ENCODE measurements at places on chromosomes 12 and 14.

DNA sequence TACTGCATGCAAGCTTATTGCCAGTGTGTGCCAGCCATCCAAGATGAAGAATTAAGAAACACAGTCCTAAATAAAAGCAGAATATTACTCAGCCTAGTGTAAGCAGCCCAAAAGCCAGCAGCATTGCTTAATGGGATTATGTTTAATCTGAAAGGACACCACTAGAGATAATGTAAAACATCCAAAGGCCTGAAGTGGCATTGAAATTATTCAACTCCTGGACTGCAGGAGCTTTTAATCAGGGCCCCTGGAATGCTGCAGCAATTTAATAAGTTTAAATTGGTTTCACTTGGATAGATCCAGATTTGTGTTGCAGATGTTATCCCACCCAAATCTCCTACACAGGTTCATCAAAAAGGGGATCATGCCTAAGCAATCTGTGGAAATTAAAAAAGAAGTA is 193.0 kb downstream of the C12orf50 start:
- DNase-seq = no peak

GRCh38 chr12:127873306-127873705 is 393.7 kb upstream of the TMEM132C start:
- DNase-seq = no peak

GRCh38 chr12:106090591-106091445 is 47.9 kb downstream of the NUAK1 start:
- DNase-seq = no peak

GRCh38 chr12:12819752-12820311 is 6.7 kb downstream of the DDX47 start:
- no peak for DNase-seq

GRCh38 chr12:114933428-114934160 is 249.6 kb upstream of the TBX3 start:
- DNase-seq = no peak

DNA sequence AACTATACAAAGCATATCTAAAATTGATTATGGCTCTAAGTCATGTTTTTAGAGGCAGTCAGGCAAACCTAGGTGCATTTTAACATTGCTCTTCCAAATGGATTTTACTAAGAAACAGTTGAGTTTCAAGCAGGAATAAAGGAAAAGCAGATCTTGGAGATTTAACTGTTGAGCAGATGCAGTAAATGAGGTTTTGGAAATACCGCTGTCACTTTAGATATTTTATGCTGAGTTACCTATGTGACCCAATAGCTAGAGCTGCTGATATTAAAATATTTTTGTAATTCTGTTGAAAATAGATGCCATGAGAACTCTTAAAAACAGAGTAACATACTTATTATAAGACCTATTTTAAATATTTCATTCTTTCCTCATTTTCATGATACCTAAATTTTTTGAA is 181.4 kb downstream of the SYT1 start:
- no peak for DNase-seq

DNA sequence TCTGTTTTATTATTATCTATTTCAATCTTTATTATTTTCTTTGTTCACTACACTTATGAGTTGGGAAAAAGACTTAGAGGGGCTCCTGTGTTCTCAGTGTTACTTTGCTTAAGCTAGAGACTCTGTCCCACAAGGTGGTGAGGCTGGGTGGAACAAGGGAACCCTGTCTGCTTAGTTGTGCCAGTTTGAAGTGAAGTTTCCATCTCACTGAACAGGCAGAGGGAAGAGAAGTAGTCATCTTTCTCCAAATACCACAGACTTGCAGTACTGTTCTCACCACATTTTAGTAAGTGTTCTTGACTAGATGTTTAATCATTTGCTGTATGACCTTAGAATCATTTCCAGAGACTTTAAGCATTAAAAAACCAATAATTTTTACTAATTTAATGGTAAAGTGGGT is 195.7 kb upstream of the NEDD1 start:
- no peak for DNase-seq

GRCh38 chr14:92846162-92846897 is 52.2 kb downstream of the GOLGA5 start:
- DNase-seq = no peak

GRCh38 chr12:102215992-102216691 is 18.5 kb upstream of the PMCH start:
- DNase-seq = no peak

DNA sequence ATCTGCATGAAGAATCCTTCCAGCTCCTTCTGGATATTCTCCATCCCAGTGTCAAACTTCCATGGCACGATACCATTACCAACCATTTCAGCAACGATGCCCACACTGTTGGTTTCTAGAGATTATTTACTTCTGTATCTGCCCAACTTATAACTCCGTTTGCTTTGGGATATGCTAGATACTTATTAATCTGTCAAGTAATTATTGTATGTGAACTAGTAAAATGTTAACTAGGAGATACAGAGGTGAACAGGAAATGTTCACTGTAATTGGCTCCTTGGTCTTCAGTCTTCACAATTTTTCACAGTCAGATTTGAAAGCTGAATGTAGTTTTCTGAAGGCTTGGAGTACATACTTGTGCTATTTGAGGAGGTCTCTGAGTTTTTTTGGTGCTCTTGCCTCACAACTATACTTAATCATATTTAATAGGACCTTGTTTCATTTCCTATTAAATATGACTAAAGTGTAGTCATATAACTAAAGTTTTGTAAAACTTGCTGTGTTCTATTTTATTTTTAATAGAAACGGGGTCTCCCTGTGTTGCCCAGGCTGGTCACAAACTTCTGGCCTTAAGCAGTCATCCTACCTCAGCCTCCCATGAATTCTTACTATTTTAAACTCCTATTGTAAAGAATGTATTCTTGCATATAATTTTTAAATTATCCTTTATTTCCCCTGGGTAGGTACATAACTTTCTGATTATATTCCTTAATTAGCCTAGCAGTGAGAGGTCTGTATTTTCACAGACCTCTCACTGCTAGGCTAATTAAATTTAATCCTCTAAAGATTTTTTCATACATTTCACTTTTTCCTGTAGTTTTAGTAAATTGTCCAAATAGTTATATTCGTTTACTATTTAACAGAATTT is 79.7 kb downstream of the FGD4 start:
- no peak for DNase-seq

DNA sequence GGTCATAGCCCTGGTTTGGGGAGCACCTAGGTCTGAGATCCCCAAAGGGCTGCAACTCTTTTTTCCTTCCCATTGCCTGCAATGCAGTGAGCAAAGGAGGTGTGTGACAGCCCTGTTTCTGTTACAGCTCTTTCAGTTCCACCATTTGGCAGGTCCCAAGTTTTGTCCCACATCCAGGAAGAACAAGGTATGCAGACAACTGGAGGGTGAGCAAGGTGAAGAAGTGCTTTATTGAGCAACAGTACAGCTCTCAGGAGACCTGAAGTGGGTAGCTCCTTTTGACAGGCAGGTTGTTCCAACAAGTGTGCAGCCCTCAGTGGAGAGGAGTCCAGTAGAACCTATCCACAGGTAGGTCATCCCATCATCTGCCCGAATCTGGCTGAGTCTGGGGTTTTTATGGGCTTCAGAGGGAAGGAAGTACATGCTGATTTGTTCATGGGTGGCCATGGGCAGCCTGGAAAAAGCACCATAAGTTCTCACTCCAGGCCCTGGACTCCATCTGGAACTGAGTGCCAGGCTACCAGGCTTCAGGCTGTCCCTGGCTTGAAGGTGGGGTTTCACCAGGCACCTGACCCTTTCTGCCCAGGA is 62.8 kb upstream of the NAV3 start:
- DNase-seq = no peak

GRCh38 chr12:19273482-19274330 is 144.2 kb downstream of the PLEKHA5 start:
- DNase-seq = no peak

DNA sequence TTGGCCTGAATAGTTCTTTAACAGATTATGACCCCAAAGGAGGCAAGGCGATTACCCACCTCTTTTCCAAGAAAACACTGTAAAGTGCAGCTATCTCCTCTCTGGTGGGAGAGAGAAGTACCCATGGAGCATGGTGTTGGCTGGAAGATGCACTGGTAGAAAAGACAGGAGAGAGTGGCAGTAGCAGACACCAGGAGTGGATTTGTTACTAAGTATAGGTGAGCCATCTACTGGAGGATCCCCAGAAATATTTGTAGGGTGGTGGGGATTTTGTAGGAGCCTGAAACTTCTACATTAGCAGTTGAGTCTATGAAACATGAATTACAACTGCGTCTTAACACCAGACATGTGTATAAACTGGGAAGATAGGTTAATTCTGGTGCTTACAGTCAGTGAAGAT is 148.0 kb downstream of the SLC38A4 start:
- DNase-seq = no peak

- DNase-seq = no peak
Measured at GRCh38 chr12:12616512-12617310, 5.0 kb downstream of the CREBL2 start.

GRCh38 chr14:104502060-104502459 is 77.5 kb upstream of the C14orf180 start:
- DNase-seq = no peak

GRCh38 chr12:102964872-102965271 is 7.4 kb downstream of the ASCL1 start:
- peak; percentile 12 for DNase-seq

- DNase-seq = no peak
Measured at GRCh38 chr12:89514751-89515150, 9.8 kb downstream of the GALNT4 start.

GRCh38 chr14:76015191-76015590 is 29.6 kb downstream of the IFT43 start:
- no peak for DNase-seq

- DNase-seq = no peak
Measured at GRCh38 chr12:107331912-107332311, 238.6 kb upstream of the CRY1 start.

GRCh38 chr12:32533971-32534590 is 134.7 kb downstream of the FGD4 start:
- DNase-seq = peak; percentile 22

GRCh38 chr12:11651785-11652184 is 2.3 kb downstream of the ETV6 start:
- no peak for DNase-seq

DNA sequence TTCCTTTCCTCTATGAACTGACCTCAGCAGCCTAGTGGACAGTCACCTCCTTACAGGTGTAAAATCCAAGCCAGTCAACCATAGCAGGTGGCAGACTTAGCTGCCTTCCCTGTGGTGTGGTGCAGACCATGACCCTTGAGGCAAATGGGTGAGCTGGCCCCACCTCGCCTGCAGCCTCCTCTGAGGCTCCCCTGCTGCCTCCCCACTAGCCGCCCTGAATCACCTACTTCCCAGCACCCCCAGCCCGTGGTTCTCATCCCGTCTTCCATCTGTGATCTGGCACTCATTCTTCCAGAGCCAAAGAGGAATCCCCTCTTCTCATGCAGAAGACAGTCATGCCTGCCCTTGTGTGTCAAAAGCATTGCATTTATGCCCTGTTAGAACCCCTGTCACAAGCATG is 34.4 kb upstream of the TSPAN9 start:
- DNase-seq = no peak

DNA sequence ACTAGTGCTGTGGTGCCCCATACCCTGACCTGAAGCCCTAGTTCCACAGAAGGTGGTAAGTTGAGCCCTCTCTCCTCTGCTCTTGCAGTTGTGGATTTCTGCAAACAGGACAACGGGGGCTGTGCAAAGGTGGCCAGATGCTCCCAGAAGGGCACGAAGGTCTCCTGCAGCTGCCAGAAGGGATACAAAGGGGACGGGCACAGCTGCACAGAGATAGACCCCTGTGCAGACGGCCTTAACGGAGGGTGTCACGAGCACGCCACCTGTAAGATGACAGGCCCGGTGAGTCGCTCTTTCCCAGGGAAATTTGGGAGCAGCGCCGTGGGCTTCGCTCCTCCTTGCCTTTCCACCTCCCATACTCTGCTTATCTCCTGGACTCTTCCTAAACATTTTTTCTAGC is 92.2 kb downstream of the NT5DC3 start:
- DNase-seq = no peak

DNA sequence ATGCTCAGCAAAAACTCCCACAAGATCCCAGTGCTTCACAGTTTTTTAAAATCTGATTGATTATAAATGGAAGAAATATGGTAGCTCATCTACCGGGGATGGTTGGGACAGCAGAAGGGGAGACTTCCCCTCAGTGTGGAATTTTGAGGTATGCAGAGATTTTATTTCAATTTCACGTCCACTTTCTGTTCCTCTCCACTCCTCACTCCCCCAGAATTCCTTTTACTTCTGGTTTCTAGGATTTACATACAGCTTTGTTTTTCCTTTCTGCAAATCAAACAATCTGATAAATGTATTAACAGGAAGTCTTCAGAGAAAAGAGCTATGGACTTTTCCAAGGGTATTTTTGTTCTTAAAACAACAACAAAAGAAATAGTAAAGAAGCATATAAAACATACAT is 181.5 kb upstream of the ARHGAP5 start:
- no peak for DNase-seq

DNA sequence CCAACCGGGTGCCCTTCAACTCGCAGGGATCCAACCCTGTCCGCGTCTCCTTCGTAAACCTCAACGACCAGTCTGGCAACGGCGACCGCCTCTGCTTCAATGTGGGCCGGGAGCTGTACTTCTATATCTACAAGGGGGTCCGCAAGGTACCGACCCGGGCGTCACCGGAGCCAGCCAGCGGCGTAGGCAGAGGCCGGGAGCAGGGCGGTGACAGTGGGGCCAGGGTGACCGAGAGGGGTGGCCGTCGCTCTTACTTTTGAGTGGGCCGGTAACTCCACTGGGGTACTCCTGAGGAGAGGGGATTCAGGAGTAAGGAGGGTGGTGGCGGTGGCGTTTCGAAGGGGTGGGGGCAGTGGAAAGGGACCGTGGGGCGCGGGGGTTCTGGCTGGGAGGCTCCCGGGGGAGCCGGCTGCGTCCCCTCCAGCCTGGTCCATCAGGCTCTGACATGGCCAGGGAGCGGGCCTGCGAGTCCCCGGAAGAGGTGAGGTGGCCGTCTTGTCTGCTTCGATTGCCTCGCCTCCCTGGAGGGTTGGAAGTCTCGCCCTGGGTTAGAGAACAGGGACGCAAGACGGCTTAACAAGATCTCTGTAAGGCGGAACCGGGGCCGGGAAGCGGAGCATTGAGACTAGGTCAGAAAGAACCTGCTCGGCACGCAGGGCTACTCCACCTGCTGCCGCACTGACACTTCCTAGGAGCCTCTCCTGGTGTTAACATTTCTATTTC is 491 bp downstream of the WDR20 start:
- DNase-seq = peak; percentile 40

GRCh38 chr12:10169104-10169503 is 2.8 kb downstream of the OLR1 start:
- DNase-seq = no peak

DNA sequence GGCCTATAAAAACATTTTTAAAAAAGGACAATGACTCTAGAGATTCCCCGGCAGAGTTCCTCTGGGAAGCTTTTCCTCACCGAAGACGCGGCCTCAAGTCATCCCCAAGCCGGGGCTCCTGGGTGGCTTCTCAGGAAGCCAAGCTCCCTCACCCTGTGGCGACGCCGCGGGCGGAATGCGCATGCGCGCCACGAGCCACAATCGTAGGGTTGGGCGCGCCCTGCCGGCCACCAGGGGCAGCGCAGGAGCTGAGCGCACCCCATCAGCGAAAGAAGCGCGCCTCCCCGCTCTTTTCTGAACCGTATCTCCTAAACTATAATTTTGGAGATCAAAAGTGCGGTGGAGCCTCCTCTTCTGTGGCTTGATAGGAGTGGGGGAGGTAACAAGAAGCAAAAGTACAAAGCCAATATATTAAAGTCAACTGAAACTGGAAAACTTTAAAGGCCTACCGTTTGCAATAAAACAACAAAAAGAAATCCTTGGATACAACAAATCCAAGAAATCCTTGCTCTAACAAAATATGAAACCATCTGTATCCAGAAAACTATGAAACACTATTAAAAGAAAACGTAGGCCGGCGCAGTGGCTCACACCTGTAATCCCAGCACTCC is 17.4 kb upstream of the CHFR start:
- peak; percentile 34 for DNase-seq
